HS-5 (cell line): ENCODE measurements at places on chromosomes 16 and 17.

DNA sequence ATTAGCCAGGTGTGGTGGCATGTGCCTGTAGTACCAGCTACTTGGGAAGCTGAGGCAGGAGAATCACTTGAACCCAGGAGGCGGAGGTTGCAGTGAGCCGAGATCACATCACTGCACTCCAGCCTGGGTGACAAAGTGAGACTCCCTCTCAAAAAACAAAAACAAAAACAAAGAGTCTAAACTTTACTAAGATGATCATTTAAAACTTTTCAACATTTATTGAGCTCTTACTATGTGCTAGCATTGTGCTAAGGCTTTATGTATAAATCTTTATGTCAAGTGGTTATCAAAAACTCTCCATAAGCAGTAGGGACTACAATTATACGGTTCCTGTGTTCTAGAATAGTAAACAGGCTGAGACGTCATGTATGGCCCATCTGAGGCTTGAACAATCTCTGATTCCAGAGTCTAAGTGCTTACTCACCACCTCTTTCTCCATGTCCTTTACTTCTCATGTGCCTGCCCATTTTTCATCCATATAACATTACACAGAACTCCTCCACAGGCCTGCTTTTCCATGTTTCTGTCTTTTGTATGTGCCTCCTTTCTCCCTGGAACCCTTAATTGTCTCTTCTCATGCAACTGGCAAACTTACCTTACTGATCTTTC lies 66.7 kb downstream of the NUP88 start:
- no peak for DNase-seq

GRCh38 chr16:26709175-26709574 lies 357.6 kb upstream of the C16orf82 start:
- DNase-seq: no peak

- DNase-seq: no peak
Measured at GRCh38 chr17:73516431-73516830, 127.8 kb downstream of the SDK2 start.

DNA sequence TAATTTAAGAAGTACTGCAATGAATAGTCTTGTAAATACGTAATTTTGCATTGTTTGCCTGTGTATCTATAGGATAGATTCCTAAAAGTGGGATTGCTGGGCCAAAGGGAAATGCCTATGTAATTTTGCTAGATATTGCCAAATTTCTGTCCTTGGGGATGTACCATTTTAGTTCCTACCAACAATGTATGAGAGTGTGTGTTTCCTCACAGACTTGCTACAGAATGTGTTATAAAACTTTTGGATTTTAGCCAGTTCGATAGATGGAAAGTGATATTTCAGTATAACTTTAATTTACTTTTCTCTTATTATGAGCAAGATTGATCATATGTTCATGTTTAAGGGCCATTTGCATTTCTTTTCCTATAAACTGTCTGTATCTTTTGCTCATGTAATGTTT lies 8.3 kb downstream of the TANGO6 start:
- no peak for DNase-seq

DNA sequence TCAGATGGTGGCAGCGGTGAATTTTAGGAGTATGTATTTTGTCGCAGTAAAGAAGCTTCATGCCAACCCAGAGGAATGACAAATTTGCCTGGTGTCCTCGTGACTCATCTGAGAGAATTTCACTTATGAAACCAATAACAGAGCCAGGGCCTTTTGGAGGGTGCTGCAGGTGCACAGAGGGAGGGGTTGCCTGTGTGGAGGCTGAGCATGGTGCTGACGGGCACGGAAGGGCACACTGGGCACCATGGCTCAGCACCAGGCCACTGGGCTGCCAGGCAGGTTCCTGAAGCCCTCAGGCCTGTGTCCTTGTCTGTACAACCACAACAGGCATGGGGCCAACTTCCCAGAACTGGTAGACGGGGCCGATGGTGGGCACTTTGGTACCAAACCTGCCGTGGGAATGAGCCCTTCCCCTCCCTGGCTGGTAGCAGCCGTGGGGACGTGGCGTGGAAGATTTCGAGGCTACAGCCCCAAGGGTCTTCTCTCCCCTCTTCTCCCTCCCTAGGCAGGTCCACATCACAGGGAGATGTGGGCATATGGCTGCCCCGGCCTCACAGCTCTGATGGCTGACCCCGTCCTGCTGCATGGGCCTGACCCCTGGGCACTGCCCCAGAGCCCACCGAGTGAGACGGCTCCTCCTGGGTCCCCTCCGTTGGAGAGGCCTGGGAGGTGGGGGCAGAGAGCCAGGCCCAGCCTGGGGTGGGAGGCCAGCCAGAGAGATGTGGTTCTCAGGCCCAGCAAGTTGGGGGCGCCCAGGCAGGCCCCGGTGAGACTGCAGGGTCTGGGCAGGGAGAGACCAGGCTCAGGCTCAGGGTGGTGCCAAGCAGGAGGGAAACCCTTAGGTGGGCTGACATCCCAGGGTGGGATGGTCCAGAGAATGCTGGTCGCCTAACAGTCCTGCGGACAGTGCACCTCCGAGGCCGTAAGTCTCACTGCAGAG lies 30.2 kb upstream of the ZNF469 start:
- DNase-seq: no peak

DNA sequence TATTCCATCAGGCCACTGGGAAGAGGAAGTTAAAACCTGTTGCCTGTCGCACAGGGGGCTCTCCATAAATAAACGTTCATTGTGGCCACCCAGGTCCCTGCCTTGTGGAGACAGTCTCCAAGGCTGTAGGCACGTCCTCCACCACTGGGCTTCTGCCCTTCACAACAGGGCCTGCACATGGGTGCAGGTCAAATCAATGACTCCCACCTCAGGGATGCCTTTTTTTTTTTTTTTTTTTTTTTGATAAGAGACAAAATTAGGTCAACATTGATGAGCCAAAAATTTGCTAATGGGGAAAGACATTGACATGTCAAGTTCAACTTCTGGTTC lies 12.6 kb upstream of the SLC12A3 start:
- DNase-seq: no peak

DNA sequence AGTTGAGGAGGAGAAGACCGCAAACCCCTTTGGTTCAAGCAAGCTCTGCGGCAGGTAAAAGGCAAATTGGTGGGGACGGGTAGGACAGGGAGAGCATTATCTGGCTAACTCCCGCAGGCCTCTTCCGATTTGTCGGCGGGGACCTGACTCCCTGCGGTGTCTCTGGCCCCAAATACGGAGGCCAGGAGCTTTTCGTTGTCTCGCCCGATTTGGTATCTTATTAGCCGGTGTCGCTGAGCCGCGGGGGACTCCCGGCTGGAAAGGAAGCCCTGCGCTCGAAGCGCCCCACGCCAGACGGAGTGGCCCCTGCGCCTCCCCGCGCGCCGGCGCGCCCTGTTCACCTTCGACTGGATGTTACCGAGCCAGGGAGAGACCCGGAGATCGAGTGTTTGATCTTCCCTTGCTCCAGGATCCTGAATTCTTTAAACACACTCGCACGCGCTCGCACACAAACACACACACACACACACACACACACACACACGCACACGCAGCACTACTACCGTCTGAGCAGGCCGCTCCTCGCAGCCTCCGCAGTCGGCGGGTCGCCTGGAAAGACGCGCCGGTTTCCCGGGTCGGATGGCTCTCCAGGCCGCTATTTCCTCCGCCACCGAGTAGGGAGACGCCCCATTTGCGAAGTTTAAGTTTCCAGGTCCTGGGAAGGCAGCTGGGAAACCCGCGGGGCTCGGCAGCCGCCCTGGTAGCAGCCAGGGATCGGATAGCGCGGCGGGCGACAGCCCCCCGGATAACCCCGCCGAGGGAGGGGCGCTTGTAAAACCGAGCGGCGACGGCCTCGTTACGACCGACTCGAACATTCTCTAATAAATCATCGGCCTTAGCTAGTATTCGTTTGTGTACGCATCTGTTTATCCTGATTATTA lies 3.3 kb downstream of the PRAC1 start:
- DNase-seq: no peak

- no peak for DNase-seq
Measured at GRCh38 chr17:9887508-9887907, 17.6 kb downstream of the RCVRN start.

DNA sequence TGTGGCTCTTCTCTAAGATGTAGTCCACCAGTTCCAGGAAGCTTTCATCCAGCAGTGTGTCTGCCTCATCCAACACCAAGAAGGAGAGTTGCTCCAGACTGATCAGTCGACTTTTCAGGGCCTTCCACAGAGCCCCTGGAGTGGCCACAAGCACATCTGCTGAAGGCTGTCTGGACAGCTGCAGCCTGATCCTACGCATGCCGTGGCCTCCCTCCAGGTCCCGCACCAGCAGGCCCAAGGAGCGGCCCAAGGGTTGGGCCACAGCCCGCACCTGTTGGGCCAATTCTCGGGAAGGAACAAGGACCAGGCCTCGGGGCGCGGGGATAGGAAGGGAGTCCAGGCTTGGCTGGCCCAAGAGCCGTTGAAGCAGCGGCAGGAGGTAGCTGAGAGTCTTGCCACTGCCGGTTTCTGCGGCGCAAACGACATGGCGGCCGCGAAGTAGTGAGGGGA lies 729 bp downstream of the DDX28 start:
- no peak for DNase-seq

DNA sequence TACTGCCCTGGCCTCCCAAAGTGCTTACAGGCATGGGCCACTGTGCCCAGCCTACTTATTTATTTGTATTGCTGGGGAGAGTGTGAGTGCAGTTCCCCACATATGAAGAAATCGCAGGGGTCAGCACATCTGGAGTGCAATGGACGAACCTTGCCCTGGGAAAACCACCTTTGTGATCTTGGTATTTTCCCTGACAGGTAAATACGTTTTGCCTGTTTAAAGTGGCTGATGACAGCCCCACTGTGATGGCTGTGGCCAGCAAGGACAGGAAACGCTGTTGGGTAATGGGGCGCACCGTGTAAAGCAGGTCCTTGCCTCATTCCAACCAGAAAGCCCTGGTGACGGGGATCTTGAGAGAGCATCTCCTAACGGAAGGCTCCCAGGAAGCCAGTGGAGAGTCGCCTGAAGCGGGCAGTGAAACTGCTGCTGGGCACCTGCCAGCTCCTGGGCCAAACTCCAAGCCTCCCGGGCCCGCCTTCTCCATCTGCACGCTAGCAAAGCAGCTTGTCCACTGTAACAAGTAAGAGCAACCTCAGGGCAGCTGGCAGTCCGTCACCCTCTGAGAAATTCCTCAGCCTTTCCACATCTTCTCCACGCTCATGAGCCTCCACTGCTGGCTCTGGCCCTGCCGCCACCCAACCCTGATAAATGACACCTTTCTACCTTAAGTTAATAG lies 17.5 kb downstream of the EMC8 start:
- no peak for DNase-seq

DNA sequence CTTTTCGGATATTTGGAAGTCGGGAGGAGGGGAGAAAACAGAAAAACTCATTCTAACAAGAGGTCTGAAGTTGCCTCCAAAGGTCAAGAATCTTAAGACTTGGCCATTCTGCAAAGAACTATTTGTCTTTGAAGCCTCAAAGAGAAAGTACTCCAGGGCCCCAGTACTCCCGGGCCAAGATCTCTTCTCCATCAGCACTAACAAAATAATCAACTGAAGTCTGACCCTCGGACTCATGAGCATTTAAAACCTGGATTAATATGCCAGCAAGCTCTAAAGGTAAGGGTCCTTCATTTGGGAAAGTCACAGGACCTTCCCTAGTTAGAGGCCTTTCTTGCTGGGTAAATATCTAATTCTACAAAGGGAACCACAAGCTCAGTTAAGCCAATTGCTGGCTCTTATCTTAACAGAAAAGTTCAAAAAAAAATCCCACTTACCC lies 4.5 kb downstream of the AXIN2 start:
- DNase-seq: no peak

- DNase-seq: no peak
Measured at GRCh38 chr17:82444941-82445521, 5.5 kb downstream of the CYBC1 start.

DNA sequence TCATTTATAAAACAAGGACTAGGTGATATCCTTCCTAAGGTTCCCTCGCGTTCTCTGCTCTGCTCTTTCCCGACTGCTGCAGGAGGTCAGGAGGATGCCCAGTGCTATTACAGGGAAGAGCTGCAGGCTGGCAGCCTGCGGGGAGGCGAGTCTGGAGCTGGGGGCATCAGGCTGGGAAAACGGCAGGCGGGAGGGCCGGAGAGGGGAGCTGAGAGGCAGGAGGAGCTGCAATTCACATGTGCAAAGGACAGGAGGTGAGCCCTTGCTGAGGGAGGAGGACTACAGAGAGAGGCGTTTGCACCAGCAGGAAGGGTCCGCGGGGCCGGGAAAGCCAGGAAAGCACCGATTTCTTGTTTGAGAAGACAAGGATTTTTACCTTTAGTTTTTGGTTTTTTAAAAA lies 8.1 kb downstream of the ADAD2 start:
- no peak for DNase-seq

- DNase-seq: no peak
Measured at GRCh38 chr17:82980632-82981031, 98.8 kb upstream of the METRNL start.

GRCh38 chr17:67562005-67562404 lies 155.7 kb upstream of the NOL11 start:
- DNase-seq: no peak

DNA sequence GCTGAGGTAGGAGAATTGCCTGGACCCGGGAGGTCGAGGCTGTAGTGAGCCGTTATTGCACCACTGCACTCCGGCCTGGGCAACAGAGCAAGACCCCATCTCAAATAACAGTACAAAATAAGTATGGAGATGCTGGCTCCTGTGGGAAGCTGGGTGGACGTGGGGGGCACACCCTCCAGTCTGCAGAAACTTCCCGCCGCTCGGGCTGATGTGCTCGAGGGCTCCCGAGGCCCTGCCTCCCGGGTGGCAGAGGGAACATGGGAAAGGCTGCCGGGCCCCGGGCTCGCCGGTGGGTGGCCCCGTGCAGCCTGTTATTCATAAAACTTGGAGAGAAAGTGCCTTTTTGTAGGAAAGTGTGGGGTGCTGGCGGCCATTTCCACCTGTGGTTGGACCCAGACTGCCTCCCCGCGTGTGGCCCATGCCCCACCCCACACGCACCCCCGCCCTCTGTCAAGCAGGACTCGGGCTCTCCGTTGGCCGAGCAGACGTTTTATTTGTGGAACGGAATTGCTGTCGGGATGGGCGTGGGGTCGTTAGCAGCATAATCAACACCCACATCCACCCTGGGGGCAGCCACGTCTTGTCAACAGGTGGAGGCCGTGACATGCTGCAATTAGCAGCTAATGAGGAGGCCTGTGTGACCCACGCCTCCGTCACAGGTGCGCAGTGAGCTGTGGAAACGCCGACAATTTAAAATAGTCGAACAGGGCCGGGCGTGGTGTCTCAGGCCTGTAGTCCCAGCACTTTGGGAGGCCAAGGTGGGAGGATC lies 7.4 kb upstream of the CIAO3 start:
- DNase-seq: no peak

GRCh38 chr16:89099905-89100304 lies 6.3 kb downstream of the ACSF3 start:
- no peak for DNase-seq

- no peak for DNase-seq
Measured at GRCh38 chr16:72896485-72897118, 151.3 kb downstream of the ZFHX3 start.
